RPMI7951 (cell line): ENCODE measurements at places on chromosomes 12 and 14. TPM values are rescaled to one million over a fixed set of nuclear protein-coding genes. Genes with fewer than 3 reads are reported as not detected.

- DNase-seq = peak; percentile 8
Measured at GRCh38 chr14:36942522-36943245, 229.7 kb downstream of the SLC25A21 start.

Gene SOAT2
- not detected in 2 replicates for total RNA-seq

Gene MIP
- 0.24 and 0.29 TPM in 2 replicates for total RNA-seq

GRCh38 chr14:56137849-56138248 lies 19.6 kb downstream of the PELI2 start:
- no peak for DNase-seq

DNA sequence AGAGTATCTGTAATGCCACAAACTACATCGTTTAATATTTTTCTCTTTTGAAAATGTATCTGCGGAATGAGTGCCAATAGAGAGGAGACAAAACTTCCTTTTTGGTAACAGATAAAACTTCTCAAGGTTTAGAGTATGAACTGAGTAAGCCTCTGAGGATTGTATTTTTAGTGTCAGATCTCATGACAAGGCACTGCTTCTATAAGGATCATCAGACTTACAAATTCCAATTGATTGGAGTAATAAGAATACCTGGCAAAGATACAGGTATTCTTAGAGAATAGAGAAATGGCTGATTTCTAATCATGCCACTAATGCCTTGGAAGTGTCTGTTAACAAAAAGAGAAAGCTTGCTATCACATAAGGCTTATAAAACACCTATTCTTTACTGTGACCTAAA lies 45.3 kb downstream of the SLC35F4 start:
- no peak for DNase-seq

GRCh38 chr12:10285919-10286318 lies 21.8 kb upstream of the KLRD1 start:
- no peak for DNase-seq

GRCh38 chr12:117363953-117364486 lies 2.6 kb upstream of the NOS1 start:
- peak; percentile 20 for DNase-seq

Gene PLEKHG7
- total RNA-seq = not detected in 2 replicates

Gene SLC5A8
- total RNA-seq = not detected in 2 replicates

- DNase-seq = peak; percentile 3
Measured at GRCh38 chr14:22070119-22070982, 396.7 kb upstream of the OR4E1 start.

- DNase-seq = no peak
Measured at GRCh38 chr12:39157696-39158342, 252.4 kb upstream of the CPNE8 start.

- no peak for DNase-seq
Measured at GRCh38 chr12:58166643-58167042, 225.3 kb downstream of the ATP23 start.

Gene KLHDC1
- 1.5 and 1.6 TPM in 2 replicates for total RNA-seq

DNA sequence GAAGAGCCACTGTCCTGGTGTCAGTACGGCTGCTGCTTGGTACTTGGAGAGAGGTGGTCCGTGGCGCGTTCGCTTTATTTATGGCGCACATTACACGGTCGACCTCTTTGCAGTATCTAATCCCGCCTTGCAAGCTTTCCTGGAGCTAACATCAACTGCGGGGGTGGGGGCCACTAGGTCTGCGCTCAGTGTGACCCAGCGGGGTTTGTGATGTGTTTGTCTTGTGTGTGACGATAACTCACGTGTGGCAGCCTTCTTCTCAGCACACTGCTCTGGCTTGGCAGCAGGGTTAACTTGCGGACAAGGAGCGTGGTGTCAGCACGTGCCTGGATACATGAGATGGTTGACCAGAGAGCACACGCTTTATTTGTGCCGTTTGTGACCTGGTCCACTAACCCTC lies 122.2 kb upstream of the RTL1 start:
- DNase-seq = no peak

Gene GRIP1
- 0.59 TPM in 1 of 2 replicates, not detected in the other for total RNA-seq

Gene TAMALIN
- 0.20 and 0.24 TPM in 2 replicates for total RNA-seq

DNA sequence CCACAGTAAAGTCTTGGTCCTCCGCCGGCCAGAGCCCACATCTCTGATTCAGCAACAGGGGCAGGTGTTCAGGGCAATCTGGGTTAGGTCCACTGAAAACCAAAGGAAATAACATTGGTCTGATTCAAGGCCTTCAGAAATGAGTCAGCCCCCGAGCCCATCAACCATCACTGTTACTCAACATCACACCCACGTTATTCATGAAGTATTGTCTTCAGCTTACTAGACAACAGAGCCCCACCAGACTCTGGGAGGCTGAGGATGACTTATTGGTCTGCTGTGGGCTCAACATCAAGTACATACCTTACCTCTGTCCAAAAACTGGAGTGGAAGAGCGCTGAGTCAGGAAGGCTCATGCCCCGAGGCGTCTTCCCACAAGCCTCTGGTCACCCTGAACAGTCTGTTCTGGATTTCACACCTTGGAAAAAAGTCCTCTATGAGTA lies 97.5 kb downstream of the ZFP36L1 start:
- peak; percentile 100 for DNase-seq

GRCh38 chr12:4134448-4135263 lies 138.9 kb upstream of the CCND2 start:
- DNase-seq = no peak

- no peak for DNase-seq
Measured at GRCh38 chr14:45242706-45243105, 10.3 kb downstream of the MIS18BP1 start.

DNA sequence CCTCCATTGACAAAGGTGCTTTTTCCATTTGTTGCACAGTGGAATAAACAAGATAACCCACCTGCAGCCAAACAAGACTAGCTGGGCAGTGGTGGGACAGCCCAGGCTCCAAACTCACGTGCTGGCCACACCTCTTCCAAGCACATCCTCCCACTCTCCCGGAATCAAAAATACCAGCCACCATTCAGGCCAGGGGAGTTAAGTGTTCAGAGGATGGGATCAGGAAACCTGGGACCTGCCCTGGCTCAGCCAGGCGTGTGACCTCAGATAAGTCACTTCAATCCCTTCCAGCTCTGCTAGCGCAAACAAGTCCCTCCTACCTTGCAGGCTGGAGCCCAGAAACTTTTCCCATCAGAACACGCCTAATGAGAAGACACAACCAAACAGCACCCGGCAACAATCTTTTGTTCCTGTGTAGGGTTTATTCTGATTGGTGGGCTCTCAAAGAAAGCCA lies 43.3 kb downstream of the ACTN1 start:
- DNase-seq = no peak
